ENCODE measurements at places on chromosomes 1 and 21. TPM values are rescaled to one million over a fixed set of nuclear protein-coding genes. Genes with fewer than 3 reads are reported as not detected.
A peak's percentile ranks its signal among the peaks of the same experiment; 100 is the strongest.

DNA sequence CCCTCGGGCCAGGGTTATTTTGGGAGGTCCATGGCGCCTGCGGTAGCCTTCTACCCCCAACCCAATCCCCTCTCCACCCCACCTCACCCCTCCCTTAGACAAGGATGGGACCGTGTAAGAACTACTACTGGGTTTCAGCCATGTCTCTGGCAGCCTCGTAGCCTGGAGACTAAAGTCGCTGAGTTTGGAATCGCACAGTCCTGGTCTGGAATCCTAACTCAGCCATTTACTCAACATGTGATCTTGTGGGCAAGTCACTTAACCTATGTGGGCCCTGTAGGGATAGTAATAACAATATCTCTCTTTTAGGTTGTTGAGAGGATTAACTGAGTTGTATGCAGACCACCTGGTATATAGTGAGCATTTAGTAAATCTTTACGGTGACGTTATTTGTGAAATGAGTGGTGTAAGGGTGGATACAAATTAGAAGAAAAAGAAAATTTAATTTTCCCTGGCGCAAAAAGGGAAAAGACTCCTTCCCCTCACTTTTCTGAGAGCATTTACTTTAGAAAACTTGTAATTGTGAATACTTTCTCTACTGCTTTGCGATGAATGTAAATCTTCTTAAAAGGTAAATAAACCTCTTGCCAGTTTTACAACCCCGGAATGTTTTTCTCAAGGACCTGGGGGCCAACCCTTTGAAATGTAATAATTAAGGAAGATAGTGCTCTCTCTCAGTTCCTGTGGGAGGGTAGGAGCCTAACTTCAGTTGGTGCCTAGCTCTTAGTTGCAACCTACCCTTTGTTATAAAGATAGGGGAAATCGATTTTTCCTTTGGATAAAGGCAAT is 615 bp upstream of the MRPS15 start:
- no peaks in the 10 kb centered on the region for H3K36me3 ChIP-seq
- peaks cover 2% of the 10 kb centered on the region for H3K4me1 ChIP-seq
- H3K4me3 ChIP-seq, result peak overlapping the region; percentile 78
- peak overlapping the region; percentile 57 for H3K27ac ChIP-seq

GRCh38 chr1:219359126-219359525 is 185.4 kb downstream of the LYPLAL1 start:
- no peak overlapping the region for H3K27ac ChIP-seq
- no peaks in the 10 kb centered on the region for H3K36me3 ChIP-seq
- H3K4me3 ChIP-seq, result no peak overlapping the region
- no peaks in the 10 kb centered on the region for H3K4me1 ChIP-seq

- H3K4me3 ChIP-seq, result no peak overlapping the region
- no peaks in the 10 kb centered on the region for H3K27me3 ChIP-seq
- DNase-seq, result no peak
- no peaks in the 10 kb centered on the region for H3K36me3 ChIP-seq
- H3K4me1 ChIP-seq, result peaks cover 4% of the 10 kb centered on the region
Observed at GRCh38 chr1:55694310-55694801, 479.2 kb upstream of the USP24 start.

GRCh38 chr1:119882132-119883049 is 13.9 kb downstream of the ADAM30 start:
- H3K27ac ChIP-seq, result no peak overlapping the region
- H3K36me3 ChIP-seq, result no peaks in the 10 kb centered on the region
- DNase-seq, result no peak
- no peak overlapping the region for H3K4me3 ChIP-seq
- no peaks in the 10 kb centered on the region for H3K27me3 ChIP-seq

- H3K4me1 ChIP-seq, result no peaks in the 10 kb centered on the region
- no peak for DNase-seq
- H3K36me3 ChIP-seq, result no peaks in the 10 kb centered on the region
- H3K27ac ChIP-seq, result no peak overlapping the region
Observed at GRCh38 chr21:22421416-22422180, 1423.4 kb downstream of the NCAM2 start.

DNA sequence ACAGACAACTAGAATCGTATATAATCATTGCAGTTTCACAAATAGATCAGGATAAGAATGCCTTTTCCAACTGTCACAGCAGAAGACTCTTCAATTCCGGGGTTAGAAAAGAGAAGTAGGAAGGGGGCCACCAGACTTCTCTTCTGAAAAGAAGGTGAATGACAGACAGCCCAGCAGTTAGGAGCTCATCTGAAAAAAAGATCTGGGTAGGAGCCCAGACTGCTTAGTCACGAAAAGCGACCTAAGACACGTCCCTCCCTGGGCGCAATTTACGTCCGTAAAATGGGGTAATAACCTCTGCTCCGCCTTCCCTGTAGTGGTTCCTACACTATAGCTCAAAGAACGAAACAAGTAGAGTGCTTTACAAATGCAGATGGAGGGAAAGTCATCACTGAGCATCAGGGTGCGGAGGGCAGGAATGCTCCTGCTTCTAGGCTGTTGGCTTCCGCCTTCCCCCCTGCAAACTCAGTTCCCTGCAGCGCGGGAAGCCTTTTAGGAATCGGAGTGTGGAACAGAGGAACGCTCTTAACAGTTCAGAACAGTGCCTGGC is 582 bp downstream of the ORC1 start:
- no peaks in the 10 kb centered on the region for H3K27me3 ChIP-seq
- no peak for DNase-seq
- peak overlapping the region; percentile 76 for H3K4me3 ChIP-seq
- H3K4me1 ChIP-seq, result peaks cover 5% of the 10 kb centered on the region
- no peak overlapping the region for H3K27ac ChIP-seq
- H3K36me3 ChIP-seq, result no peaks in the 10 kb centered on the region

Gene CAMK2N1
- 11.3 TPM for total RNA-seq

Gene ACTL8
- total RNA-seq, result not detected
